ENCODE measurements at places on chromosomes 4 and X. TPM values are rescaled to one million over a fixed set of nuclear protein-coding genes. Genes with fewer than 3 reads are reported as not detected.

Gene NRK
- total RNA-seq: 4.1 TPM

Gene RXFP1
- not detected for total RNA-seq

Gene TMSB15B
- total RNA-seq: 6.3 TPM

Gene CENPU
- total RNA-seq: not detected

Gene ARHGEF38
- not detected for total RNA-seq

Gene NPY2R
- not detected for total RNA-seq

Gene MUC7
- total RNA-seq: not detected

Gene GSPT2
- total RNA-seq: 7.0 TPM

Gene NHS
- 12.3 TPM for total RNA-seq

Gene AGA
- total RNA-seq: 9.3 TPM

Gene TNIP3
- total RNA-seq: not detected

Gene TAF7L
- not detected for total RNA-seq

Gene LUZP4
- total RNA-seq: not detected

Gene MTM1
- total RNA-seq: 15.8 TPM

Gene INTU
- 21.8 TPM for total RNA-seq

Gene OGT
- total RNA-seq: 49.6 TPM

Gene STPG2
- 0.13 TPM for total RNA-seq

Gene MAGEA4
- not detected for total RNA-seq

Gene TEX13D
- total RNA-seq: 1.2 TPM

Gene CFI
- 13.3 TPM for total RNA-seq

Gene DOK7
- total RNA-seq: 4.3 TPM

Gene FRMPD3
- total RNA-seq: under 0.01 TPM

Gene SMAD1
- total RNA-seq: 31.8 TPM

Gene SPON2
- 50.1 TPM for total RNA-seq

Gene KIAA1210
- total RNA-seq: 0.12 TPM

Gene MMRN1
- total RNA-seq: 75.2 TPM

Gene GPAT3
- total RNA-seq: 6.6 TPM

Gene ADAMTS3
- total RNA-seq: 1.1 TPM

All from gastroesophageal sphincter (tissue), 4 donors.